ENCODE measurements at places on chromosomes 16 and 17.

GRCh38 chr17:33124871-33125551 lies 133.4 kb downstream of the SPACA3 start:
- no peak for DNase-seq

DNA sequence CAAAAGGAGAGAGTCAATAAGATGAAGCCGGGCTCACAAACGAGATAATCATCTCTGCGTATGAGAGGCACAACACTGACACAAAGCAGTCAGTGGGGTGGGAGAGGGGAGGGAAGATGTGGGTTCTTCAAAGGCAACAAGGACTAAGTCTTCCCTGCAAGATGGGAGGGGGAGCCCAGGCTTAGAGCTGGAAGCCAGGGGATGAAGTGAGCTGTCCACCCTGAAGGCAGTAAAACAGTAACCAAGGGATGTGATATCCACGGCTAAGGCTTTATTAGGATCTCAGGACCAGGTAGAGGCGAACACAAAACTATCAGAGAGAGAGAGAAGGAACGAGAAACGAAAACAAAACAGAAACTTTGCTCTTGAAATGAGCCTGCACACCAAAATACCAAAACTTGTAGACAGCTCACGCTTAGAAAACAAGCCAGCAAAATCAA lies 115.9 kb downstream of the DYNLRB2 start:
- DNase-seq = no peak

DNA sequence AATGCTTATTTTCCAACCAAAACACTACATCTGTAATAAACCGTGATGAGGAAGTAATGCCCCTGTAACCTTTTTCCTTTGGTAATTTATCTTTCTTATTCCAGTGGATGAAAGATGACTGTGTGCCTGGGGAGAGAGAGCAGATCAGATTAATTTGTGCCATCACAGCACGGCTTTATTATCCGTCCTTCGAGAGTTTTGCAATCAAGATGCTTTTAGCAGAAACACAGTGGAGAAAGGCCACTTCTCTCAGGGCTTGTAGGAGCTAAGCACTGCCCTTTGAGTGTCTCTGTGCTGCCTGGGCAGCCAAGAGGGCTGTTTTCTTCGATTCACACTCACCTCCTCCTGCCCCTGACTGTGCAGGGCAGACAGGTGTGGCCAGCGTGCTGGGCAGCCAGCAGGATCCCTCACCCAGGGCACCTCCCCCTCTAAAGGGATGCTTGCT lies 190.2 kb downstream of the PRKCA start:
- DNase-seq = no peak

- no peak for DNase-seq
Observed at GRCh38 chr17:73061161-73061560, 31.3 kb downstream of the SLC39A11 start.

GRCh38 chr16:75319513-75320411 lies 68.3 kb upstream of the BCAR1 start:
- DNase-seq = no peak

DNA sequence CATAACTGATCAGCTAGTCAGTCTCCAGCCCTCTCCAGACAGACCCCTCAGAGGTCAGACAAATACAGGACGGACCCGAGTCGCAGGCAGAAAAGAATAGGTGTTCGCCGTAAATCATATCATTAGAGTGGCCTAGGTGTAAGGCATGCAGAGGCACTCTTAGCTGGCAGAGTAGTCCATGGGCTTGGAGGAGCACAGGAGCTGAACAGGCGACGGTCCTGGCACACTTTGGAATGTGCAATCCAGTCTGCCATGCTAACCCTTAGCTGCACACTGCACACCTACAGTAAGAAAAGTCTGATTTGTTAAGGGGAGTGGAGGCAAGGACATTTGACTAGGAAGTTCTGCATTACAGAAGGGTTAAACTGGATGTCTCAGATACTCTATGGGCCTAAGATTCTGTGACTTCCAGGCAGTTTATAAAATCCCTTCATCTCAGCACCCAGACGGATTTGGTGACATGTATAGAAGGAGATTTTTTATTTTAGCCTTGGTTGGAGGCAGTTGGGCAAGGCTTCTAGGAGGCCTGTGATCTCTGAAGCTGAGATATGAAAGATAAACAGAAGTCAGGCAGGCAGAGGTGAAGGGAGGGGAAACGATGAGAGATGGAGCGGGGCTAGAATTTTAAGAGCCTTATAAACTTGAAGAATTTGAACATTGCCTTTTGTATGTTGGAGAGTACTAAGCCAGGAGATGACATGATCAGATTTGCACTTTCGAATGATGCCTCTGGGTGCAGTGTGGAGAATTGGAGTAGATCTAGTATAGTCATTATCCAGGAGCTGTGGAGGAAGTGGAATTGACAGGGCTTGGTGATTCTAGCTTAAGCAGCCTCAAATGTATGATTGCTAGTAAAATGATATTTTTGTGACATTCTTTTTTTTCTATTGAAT lies 34.6 kb upstream of the SLC5A11 start:
- no peak for DNase-seq

GRCh38 chr16:86885139-86885538 lies 306.8 kb downstream of the FOXL1 start:
- no peak for DNase-seq

GRCh38 chr16:19680881-19681340 lies 37.1 kb downstream of the KNOP1 start:
- DNase-seq = no peak

- DNase-seq = no peak
Observed at GRCh38 chr17:82281502-82282238, 8.2 kb upstream of the CSNK1D start.

- peak; percentile 10 for DNase-seq
Observed at GRCh38 chr16:87945351-87946042, 5.7 kb upstream of the BANP start.

DNA sequence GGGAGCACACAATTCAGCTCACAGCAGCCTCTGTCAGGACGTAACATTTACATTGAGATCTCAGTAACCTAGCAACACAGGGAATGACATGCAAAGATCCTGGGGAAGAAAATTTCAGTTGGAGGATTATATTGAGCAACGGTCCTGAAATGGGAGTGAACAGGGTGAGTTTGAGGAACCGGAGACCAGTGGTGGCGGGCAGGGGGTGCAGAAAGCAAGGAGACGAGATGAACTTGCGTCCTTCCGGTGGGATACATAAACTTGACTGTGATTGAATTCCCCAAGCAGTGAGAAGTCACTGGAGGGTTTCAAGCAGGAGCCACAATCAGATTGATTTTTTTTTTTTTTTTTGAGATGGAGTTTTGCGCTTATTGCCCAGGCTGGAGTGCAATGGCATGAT lies 51.5 kb downstream of the SHISA6 start:
- DNase-seq = no peak

- DNase-seq = no peak
Observed at GRCh38 chr16:51008037-51008436, 143.0 kb downstream of the SALL1 start.

DNA sequence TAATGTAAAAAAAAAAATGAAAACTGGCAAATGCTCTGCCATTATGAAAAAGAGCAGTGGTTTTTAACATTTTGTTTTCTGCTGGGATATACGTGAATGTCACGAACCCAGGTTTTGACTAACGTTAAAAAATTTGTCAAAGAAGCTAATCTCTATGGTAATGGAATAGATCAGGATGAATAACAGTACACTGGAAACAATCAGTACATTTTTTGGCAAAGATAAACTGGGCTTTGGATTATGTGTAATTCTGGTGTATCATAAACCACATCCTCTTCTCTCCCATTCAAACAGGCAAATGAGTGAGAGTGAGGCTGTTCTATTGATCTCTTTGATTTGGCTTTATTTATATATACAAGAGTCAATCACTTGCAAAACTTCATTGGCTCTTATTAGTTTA lies 207.0 kb upstream of the IRX3 start:
- no peak for DNase-seq

DNA sequence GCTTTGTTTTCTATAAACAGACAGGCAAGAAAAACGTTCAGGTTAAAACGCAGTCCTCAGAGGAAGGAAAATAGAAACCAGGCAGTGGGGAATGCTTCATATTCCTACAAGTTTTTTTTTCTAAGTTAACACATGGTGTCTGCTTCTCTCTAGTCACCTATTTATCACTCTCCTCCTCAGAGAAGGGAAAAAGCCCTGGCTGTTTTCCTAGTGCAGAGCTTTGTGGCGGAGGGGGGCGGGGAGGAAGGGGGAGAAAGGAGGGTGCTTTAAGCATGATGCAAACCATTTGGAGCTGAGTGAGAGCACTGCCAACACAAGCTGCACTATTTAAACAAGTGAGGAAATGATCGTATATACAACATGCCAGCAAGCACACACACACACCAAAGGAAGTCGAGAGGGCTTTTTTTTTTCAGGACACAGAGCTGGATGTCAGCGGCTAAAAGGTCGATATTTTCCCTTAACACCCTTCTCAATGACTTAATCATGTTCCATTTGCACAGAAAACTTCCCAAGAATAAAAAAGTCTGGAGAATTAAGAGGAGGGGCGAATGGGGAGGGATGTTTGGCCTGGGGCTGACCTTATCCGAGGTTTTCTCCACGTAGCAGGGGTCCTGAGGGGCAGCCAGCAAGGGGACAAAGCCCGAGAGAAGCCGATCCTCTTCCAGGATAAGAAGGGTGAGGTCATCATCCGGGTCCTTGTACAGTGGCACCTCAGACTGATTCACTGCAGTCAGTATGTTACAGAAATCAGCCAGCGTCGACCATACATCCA lies 117.4 kb downstream of the HIC1 start:
- DNase-seq = no peak

All from effector CD8-positive, alpha-beta T cell (primary cell).